ENCODE measurements at places on chromosomes 2 and 18. TPM values are rescaled to one million over a fixed set of nuclear protein-coding genes. Genes with fewer than 3 reads are reported as not detected.

Gene TM4SF20
- total RNA-seq, result 14.2 TPM

Gene FABP1
- total RNA-seq, result not detected

Gene ANKRD62
- not detected for total RNA-seq

Gene TCF7L1
- 0.65 TPM for total RNA-seq

Gene CABLES1
- total RNA-seq, result 8.9 TPM

Gene TUBA4B
- total RNA-seq, result not detected

Data from GM23248 (cell line).